ENCODE measurements at places on chromosomes 12 and 14. TPM values are rescaled to one million over a fixed set of nuclear protein-coding genes. Genes with fewer than 3 reads are reported as not detected.

Gene RNU4-1
- 3,277 TPM for total RNA-seq

Gene RBMS2
- 9.5 TPM for total RNA-seq

Gene SLCO1B1
- 0.09 TPM for total RNA-seq

Gene FAIM2
- 0.42 TPM for total RNA-seq

Gene A2M
- 1.2 TPM for total RNA-seq

Gene KRT3
- not detected for total RNA-seq

Gene TAS2R30
- total RNA-seq, result 2.0 TPM

Gene ACRBP
- total RNA-seq, result 1.3 TPM

Gene KRT2
- total RNA-seq, result not detected

DNA sequence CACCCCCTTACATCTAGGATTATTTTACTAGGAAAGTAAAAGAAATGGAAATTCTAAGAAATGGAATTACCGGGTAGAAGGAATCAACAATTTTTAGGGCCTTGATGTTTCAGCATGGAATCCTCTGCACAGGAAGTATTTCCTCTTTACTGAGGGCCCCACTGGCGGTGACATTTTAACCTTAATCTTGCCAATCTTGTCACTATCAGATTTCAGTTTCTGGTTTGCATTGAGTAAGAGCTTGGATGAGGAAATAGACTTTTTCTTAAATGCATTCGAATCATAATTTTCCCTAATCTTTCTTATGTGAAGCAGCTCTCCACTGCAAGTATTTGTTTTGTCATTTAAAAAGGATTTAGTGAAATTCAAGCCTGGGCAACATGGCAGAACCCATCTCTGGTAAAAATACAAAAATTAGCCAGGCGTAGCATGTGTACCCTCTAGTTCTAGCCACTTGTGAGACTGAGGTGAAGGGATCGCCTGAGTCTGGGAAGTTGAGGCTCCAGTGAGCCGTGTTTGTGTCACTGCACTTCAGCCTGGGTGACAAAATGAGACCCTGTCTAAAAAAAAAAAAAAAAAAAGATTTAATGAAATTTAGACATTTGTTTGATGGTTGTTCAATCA, 40.7 kb downstream of the TPCN1 start:
- no peak for DNase-seq

DNA sequence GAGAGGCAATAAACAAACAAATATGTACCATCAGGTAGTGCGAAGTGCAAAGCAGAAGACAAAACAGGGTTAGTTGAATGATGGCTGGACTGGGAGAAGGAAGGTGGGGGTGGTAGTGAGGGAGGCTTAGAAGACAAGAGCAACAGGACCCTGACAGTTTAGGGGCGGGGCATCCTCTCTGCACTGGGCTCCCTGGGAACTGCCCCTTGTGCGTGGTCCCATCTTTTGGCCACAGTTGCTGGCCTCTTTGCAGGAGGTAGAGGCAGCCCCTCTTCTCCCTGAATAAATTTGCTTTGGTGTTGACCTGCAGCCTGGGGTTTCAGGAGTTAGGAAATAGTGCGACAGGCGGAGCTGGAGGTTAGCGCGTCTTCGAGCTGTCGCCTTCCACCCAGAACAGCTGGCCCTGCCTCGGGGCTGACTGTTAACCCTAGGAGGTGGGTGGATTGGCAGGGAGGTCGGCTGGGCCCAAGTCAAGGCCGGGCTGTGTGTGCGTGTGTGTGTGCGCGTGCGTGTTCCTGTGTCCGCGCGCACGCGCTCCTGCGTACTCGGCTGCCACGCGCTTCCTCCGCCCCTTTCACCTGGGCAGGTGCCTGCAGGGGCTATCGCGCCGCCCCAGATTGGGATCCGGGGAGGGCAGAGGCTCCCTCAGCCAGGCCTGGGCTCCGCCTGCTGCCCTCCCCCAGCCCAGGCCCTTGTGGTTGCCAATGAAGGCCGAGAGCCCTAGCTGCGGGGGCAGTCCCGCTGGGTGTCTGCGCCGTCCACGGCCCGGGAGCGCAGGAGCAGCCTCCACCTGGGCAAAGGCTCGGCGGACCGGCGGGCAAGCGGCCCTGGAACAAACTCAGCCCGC, 180.8 kb downstream of the ADCK1 start:
- peak; percentile 68 for DNase-seq

DNA sequence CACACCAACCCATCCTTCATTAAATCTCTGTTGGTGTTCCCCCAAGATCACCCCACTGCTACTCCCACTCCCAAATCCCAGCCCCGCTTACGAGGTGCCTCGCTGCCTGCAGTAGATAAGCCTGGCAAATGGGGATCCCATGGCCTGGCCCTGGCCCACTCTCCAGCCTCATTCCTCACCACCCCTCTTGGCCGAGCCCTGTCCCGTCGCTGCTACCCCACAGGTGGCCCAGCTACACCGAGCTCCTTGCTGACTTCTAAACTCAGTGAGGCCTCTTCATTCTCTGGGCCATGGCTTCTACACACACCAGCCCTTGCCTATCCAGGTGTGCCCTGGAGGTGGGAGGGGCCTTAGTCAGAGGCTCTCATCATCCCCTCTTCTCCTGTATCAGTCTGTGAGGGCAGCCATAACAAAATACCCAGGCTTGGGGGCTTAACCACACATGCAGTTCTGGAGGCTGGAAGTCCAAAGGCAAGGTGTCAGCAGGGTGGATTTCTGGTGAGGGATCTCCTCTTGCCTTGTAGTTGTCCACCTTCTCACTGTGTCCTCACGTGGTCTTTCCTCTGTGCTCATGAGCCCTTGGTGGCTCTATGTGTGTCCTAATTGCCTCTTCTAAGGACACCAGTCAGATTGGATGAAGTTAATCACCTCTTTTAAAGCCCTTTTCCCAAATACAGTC, 92.8 kb downstream of the PRMT8 start:
- no peak for DNase-seq

DNA sequence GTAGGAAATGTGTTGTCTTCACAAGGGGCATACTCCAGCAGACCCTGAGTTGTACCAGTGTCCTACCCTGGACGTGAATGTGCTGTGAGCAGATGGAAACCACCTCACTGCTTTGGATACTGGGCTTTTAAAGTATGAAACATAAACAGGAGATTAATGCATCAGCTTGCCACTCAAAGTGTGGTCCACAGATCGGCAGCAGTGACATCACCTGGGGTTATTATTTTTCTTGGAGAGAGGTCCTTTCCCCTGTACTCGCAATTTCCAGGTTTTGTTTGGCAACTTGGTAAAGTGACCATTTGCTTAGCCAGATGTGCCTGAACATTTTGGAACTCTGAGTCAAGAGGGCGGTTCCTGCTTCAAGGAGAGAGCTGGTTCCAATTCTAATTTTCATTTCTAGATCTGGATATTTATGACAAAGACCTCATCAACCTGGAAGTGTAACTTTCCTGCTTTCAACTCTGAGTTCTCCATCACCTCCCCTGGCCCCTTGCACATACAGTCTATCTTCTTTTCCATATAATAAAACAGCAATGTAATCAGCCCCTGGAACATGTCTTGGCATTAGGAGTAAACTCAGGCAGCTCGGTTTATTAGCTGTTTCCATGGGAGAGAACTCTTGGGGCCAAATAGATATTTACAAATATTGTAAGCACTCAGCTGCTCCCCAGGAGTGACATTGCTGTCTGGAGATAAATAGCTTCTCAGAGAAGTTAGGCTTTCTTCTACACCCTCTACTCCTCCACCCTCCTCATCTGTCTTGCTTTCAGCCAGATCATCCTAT, 237.0 kb upstream of the TBX3 start:
- no peak for DNase-seq

DNA sequence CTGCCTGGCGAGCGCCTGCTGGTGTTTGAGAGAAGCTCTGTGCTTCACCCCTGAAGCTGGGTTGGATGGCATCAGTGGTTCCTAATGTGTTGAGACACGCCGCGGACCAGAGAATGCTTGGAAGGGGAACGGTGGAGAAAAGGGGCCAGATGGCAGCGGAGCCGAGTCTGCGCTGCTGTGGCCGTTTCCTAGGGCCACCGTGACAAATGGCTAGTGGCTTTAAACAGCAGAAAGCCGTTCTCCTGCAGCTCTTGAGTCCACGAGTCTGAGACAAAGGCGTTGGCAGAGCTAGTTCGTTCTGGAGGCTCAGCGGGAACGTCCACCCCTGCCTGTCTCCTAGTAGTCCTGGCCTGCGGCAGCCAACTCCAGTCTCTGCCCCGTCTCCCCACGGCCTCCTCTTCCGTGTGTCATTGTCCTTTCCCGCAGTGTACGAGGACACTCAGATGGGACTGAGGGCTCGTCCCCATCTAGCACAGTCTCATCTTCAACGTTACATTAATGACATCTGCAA, 103.6 kb downstream of the ADGRD1 start:
- peak; percentile 24 for DNase-seq

GRCh38 chr14:77055981-77056380, 27.5 kb upstream of the IRF2BPL start:
- no peak for DNase-seq

- peak; percentile 72 for DNase-seq
Observed at GRCh38 chr14:100662879-100663760, 63.6 kb upstream of the DLK1 start.

DNA sequence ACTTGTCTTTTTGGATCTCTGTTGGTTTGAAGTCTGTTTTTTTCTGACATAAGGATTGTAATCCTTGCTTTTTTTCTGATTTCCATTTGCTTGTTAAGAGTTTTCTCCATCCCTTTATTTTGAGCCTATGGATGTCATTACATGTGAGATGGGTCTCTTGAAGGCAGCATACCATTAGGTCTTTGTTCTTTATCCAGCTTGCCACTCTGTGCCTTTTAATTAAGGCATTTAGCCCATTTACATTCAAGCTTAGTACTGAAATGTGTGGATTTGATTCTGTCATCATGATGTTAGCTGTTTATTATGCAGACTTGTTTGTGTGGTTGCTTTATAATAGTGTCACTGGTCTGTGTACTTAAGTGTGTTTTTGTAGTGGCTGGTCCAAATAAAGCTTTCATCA, 100.0 kb downstream of the CCDC91 start:
- no peak for DNase-seq

GRCh38 chr14:33590891-33591630, 359.8 kb downstream of the EGLN3 start:
- DNase-seq, result no peak

DNA sequence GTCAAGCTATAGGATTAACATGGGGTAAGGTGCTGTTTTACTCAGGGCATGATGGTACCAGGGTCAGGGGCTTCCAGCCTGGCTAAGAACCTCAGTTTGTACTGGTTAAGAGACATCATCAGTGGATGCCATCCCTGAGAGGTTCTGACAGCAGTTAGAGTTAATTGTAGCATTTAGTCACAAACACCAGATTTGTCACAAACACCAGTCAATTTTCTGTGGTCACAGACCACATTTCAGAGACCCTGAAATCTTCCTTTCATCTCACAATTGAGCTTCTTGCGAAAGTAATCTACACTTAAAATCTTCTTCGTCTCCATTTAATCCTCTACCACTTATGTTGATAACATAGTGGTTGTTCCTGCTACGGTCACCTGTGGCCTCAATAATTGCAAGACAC, 143.0 kb upstream of the EGLN3 start:
- no peak for DNase-seq

- DNase-seq, result no peak
Observed at GRCh38 chr12:31288381-31288780, 37.6 kb downstream of the SINHCAF start.

GRCh38 chr12:1579651-1580435, 14.5 kb downstream of the FBXL14 start:
- DNase-seq, result no peak

GRCh38 chr12:100926669-100927248, 132.2 kb downstream of the ANO4 start:
- DNase-seq, result peak; percentile 90

- DNase-seq, result no peak
Observed at GRCh38 chr12:101968770-101969169, 91.4 kb downstream of the DRAM1 start.

DNA sequence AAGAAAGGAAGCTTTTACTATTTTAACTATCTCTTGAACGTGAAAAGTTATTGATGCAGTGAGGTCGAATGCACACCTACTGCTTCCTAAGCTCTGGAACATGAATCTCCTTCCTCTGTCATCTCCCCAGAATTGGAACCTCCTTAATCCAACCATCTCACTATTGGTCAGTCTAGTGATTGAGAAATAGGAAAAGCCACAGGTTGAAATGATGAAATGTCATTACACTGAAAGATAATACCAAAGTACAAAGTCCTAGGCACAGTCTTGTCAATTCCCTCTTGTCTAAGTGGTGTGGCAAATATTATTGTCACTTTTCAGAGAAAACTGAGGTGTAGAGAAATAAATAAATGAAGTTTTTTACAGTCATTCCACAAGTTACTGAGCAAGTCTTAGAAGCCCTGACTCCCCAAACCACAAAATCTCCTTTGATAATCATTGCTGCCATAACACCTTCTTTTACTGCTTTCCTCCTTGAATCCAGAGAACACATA, 19.5 kb upstream of the HIGD1C start:
- DNase-seq, result no peak

GRCh38 chr12:107349008-107349747, 255.8 kb upstream of the CRY1 start:
- no peak for DNase-seq

DNA sequence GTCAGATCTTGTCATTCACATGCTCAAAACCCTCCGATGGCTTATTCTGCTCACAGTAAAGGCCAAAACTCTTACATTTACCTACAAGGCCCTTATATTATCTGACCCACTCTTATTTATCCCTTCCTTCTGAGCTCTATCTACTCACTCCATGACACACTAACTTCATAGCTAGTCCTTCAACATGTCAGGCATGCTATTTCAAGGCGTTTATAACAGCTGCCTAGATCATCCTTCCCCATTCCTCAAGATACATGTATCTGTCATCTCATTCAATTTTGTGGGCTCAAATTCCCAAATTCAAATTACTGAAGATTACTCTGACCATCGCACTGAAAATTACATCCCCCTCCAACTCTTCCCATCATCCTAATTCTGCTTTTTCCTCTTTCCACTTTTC, 6.9 kb downstream of the MIS18BP1 start:
- no peak for DNase-seq

DNA sequence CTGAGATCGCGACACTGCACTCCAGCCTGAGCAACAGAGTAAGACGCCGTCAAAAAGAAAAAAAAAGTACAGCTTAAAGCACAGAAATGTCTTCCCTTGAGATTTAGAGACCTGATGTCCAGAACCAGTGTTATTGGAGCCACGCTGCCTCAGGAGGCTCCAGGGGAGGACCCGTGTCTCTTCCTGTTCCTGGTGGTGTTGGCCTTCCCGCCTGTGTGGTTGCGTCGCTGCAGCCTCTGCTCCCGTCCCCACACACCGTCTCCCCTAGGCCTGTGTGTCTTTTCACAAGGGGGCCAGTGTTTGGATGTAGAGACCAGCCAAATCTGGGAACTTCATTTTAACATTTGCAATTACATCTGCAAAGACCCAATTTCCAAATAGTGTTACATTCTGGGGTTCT, 8.6 kb upstream of the FBRSL1 start:
- DNase-seq, result no peak
